Left renal pelvis (tissue), 4 donors: ENCODE measurements at places on chromosomes 2 and 18. TPM values are rescaled to one million over a fixed set of nuclear protein-coding genes. Genes with fewer than 3 reads are reported as not detected.

DNA sequence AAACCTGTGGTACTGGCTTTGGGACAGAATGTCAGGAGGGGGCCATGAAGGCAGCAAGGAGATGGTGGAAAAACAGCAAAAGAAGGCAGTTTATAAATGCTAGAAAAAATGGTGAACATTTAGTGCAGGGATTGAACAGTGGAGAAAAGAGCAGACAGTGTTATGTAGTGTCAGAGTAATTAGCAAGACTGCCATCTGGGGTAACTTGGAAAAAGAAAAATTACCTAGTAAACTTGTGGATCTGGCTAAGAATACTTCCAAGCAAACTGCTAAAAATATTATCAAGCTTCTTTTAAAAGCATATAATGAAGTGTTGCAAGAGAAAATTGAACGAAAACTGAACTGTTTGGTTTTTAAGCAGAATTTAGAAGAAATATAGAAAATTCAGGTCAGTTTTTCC lies 267.8 kb downstream of the INSIG2 start:
- no peak for DNase-seq

DNA sequence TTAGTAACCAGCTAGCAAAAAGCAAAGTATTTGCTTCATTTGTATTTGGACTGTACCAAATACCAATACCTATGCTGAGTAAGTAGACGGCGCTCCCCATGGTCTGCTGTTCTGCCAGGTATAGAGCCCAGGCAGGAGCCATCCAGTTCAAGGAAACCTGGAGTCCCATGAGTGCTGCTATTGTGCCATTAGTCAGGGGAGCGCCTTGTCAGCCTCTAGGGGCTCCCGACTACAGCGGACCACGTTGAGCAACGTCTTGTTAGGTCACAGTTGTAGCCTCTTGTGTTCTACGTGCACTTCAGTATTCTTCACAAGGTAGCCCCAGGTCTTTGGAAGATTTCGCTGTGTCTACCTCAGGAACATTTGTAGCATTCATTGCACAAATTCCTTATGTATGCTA lies 21.6 kb upstream of the SLC9A2 start:
- no peak for DNase-seq

DNA sequence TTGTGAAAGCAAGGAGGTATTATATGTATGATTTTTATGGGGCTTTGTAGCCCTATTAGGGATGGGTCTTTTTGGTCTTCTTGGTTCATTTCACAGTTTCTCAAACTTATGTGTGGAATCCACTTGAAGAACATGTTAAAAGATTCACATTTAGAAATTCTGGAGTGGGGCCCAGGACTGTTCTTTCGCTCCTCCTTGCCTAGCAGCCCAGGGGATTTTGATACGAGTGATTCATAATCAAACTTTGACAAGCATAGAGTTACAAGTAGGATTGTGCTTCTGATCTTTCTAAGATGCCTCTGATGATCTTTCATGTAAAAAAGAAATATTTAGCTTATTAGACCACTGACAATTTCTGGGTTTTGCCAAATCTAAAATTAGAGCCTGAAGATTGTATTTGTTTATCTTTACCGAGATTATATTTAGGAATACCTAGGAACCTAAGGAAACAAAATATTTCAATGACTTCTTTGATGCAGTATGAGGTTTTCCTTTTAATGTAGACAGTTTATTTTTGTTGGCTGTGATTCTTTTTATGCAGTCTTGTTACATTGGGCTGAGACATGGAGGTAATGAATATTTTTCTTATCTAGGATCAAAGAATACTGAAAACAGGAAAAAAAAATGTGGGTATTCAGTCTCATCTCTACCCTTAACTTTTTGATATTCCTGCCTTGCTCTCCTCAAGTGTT lies 324.0 kb downstream of the PARD3B start:
- no peak for DNase-seq

SERPINB2 gene
- 0.20 TPM for polyA plus RNA-seq
